Stimulated activated CD4-positive, alpha-beta T cell treated with anti-CD3 and anti-CD28 coated beads, Interleukin-4, amount 100 ng/mL, for 1 hour (primary cell): ENCODE measurements at places on chromosomes 1 and 21.

DNA sequence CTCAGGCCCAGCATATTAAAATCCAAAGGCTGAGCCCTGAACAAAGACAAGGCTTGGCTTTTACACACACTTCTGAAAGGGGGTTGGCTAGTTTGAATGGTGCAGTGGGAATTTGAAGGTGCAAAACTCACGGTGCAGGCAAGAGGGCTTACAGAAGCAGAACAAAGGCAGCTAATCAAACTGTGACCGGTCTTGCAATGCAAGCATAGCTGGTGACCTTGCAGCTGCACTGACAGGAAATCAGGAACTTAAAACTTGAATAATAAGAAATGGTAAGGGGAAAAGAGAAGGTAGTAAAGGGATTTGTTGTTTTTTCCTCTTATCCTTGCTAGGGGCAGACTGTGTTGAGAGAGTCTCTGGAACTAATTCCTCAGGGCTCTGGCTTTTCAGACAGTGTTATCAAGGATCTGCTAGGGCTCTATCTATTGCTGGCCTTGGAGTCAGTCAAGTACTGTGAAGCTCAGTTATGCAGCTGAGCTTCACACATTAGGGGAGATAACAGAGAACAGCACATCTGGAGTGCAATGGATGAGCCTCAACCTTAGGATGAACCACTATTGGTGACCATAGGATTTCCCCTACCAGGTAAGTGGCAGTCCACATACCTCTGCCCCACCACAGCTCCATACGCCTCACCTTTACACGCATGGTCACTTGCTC is 97.6 kb downstream of the PPIAL4G start:
- no peak for DNase-seq

DNA sequence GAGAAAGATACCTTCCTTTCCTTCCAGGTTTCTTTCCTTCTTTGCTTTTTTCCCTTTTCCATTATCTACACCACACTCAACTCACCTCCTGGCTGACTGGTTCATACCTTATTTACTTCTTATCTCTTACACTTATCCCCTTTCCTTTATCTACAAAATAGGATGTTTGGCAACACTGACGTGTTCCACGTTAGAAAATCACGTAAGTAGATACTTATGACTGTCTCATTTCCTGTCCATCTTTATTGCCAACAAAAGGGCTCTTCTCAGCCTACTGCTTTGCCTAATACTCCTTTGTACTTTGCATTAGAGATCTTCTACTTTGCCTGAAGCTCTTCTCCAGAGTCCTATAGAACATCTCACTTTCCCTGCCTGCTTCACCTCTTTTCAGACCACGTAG is 25.1 kb downstream of the SYNJ1 start:
- no peak for DNase-seq

GRCh38 chr1:36464605-36465393 is 615 bp upstream of the MRPS15 start:
- DNase-seq, result no peak

- no peak for DNase-seq
These were observed 317.6 kb upstream of the PROX1 start for GRCh38 chr1:213669964-213670691.

GRCh38 chr21:26118938-26119540 is 51.5 kb downstream of the APP start:
- DNase-seq, result no peak

DNA sequence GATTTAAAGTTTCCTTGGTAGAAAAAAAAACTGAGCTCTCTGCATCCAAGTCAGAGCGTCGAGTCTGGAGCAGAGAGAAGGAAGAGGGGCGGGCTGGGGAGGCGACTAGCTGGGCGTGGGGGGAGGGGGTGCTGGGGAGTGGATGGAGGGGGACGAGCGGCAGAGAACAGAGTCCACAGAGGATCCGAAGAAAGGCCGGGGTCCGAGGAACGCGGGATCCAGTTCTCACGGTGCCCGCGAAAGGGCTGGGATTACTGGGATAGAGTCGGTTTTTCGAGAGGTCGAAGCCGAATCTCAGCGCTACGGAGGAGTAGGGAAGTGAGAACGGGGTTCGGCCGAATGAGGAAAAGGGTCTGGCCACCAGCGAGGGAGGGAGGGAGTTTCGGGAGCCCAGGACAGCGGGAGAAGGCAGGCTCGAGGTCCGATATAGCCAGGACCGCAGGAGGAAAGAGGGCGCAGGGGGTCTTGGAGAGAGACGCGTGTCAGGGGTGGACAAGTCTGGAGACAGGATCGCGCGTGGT is 665 bp downstream of the DAB1 start:
- DNase-seq, result no peak

- DNase-seq, result peak; percentile 35
These were observed 860 bp downstream of the TMEM63A start for GRCh38 chr1:225881081-225881958.

DNA sequence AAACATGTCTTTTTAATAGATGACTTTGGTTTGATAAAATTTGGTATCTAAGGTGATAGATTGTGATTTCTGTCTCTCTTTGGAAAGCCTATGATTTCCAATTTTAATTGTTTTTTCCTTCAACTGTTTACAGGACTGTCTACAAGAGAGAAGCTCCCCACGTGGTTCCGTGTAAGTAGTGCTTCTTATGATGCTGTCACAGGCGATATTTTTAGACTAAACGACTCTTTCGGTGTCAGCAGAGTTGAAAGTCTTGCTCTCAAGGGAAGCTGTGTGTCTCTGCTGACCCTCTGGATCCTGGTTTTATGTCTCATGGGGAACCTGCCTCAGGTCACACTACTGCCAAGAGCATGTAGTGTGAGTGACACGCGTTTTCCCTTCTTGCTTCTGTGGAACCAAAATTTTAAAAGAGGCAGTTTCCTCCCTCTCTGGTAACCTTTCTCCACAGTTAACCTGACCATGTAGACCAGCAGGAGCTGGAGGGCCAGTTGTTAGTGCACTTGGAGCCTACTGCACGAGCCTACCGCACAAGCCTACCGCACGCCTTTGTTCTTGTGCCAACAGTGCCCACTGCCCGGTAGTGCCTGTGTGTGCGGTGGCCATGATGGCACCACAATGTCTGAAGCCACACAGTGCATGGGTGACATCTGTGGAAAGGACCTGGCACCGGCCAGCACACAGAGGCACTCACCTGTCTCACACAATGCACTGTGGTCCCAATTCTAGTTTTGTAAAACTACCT is 91.9 kb downstream of the PCBP3 start:
- no peak for DNase-seq

DNA sequence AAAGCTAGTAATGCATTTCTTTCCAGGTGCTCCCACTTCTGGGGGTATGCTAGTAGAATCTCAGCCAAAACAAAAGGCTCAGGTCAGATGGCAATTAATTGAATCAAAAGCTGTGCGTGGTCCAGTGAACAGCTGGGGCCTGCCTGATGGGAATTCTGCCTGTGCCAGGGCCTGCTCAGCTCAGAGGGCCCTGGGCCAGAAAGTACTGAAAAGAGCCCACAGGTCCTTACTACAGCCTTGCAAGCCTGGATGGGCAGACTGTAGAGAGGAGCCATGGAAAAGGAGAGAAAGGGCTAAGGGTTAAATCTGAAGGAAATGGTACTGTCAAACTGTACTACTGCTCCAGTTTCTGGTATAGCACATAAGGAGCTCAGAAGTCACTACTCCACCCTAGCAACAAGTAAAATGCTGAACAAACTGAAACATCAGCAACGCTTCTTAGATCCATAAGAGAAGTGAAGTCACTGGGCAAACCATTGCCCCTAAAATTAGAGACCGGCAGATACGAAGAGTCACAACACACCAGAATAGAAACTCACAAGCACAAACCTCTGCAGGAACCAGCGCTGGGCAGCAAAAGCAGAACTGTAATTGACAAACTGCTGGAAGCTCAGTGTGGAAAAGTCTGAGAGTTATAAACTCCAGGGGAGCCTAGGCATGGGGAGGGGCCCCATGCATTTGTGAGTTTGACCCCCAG is 121.1 kb upstream of the SYT6 start:
- DNase-seq, result no peak
